ENCODE measurements at places on chromosomes 6 and 20.
A peak's percentile ranks its signal among the peaks of the same experiment; 100 is the strongest.

- no peak for DNase-seq
Measured at GRCh38 chr6:156984178-156984738, 207.1 kb downstream of the ARID1B start.

DNA sequence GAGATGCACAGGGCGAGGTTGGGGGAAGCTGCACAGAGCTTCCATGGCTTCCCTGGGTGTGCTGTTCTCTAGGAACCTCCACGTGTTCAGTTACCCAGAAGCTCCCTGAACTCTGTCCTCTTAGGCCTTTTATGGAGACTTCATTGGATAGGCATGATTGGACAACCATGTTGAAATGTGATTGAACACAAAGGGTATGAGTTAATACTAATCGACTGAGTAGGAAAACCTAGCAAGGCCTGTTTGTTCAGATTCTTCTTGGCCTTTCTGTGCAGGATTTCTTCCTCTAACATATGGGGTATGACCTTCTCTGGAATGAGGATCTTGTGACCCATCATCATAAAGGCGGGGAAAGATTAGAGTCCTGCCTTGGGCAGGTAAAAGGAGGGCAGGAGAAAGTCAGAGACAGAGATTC is 70.7 kb upstream of the SMIM29 start:
- DNase-seq = no peak

GRCh38 chr6:3403238-3404173 is 53.3 kb downstream of the SLC22A23 start:
- no peak for DNase-seq

DNA sequence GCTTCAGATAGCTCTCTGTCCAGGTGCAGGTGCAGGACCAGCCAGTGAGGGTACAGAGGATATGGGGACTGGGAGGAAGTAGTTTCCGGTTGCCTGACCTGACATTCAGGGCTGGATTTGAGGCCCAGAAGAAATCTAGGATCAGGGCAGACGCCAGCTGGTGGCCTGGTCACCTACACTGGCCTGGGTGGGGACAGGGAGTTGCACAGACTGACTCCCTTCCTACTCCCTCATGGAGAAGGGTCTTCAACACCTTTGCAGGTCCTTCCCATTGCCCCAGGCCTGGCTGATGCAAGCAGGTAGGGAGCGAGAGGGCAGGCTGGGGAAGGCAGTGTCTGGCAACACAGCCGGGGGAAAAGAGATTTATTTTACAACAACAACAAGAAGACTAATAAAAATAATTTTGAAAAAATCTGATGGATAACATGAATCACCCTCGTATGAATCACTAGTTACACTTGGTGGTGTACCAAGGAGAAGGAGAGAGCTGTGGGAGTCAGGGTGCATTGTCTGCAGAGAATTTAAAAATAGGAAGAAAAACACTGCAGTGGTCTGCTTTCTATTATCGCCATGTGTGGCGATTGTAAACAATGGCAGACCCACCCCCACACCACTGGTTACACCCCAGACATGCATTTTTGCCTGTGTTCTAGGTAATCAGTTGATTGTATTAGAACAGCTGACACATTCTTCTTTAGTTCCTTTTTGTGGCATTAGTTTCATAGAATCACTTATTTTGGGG is 62.3 kb upstream of the SNX9 start:
- DNase-seq = no peak

- DNase-seq = no peak
Measured at GRCh38 chr20:1207293-1207878, 4.1 kb downstream of the C20orf202 start.

GRCh38 chr20:40268321-40269075 is 420.5 kb downstream of the MAFB start:
- no peak for DNase-seq

GRCh38 chr6:29593199-29593855 is 8.4 kb downstream of the OR2H2 start:
- no peak for DNase-seq

GRCh38 chr6:104940238-104940892 is 16.5 kb upstream of the LIN28B start:
- no peak for DNase-seq

DNA sequence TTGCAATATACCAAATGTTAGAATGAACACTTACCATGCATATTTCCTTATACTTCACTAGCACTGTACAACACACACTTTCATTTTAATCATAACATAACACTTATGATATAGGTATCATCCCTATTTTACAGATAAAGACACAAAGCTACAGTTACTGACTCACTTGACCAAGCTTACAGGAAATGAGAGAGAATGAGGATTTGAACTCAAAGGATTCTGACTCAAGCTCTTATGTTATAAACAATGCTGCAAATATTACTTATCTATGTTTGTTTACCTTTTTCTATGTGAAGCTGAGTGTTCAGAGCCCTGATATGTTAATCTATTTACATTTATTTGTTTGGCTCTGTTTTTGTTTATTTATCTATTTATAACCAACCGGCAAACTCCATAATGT is 245.4 kb downstream of the PTPRK start:
- no peak for DNase-seq

DNA sequence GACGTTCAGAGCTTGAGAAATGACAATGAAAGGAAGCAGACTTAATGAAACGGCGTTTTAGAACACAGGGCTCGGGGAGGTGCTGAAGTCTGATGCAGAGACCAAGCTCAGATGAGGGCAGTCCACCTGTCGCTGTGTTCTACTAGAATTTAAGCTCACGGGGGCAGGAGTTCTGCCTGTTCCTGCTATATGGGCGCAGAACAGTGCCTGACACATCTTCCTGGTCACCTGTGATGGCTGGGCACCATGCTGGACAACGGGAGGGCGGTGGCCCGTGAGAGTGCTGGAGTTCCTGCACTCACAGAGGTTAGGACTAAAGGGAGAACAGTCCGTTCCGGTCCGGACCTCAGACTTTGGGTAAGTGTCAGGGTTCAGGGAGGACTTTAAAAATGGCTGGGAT is 130.6 kb downstream of the ERMARD start:
- no peak for DNase-seq

DNA sequence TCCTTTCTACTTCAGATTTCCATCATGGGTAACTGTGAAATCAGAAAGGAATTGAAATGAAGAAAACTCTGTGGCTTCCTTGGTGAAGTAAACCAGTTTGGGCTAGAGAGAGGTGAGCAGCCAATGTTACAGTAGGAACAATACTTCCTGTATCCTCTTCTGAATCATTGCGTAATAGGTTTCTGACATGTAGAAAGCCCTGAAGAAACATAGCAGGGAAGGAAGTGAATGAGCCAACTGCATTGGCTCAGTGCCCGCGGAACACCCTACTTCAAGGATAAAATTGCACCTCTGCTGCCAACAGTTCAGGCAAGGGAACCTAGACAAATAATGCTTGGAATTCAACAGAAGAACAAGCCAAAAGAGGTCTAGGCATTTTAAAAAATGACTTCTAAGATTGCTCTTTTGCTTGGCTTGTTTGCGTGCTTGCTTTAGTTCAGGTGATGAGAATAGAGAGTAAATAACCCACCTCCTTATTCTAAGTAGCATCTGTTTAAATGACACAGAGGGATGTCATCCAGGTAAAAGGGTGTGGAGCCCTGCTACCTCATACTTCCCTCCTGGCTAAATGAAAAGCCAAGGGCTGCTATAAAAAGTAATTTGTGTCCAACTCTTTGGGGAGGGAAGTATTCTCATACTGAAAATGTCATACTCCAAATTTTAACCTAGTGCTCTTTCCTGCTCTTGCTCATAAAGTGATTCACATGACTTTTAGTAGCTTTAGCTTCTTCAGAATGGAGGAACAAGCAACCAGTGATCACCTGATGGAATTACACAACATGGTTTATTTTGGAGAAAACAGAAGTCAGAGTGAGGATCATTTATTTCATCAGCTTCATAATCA is 30.0 kb upstream of the AKIRIN2 start:
- DNase-seq = peak; percentile 62

- no peak for DNase-seq
Measured at GRCh38 chr20:50034567-50035180, 51.9 kb downstream of the SNAI1 start.

DNA sequence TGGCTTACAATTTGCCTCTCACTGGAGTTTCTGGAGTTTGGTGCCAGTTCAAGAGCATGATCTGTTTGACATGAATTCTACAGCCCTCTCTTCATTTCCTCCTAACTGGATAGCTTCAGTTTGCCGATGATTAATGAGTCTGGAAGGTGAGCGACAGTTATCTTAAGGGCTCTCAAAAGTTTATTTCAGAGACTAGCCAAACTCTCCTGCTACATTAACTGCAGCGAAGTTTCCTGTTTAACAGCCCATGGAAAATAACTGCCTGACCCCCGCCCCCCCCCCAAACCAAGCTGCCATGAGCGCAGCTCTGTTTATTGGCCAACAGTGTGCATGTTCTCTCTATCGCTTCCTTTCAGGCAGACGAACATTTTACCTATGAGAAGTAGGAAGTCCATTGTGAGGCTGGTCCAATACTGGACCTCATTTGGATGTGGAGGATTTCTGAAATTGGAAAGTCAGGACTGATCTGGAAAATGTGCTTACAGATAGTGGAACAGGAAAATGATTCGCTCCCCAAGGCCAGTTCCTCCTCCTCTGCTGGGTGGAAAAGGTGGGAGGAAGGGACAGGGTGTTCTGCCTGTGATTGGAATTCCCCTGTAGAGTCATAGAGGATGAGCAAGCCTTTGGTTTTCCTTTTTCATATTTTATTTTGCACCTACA is 522.2 kb upstream of the JAG1 start:
- DNase-seq = no peak

DNA sequence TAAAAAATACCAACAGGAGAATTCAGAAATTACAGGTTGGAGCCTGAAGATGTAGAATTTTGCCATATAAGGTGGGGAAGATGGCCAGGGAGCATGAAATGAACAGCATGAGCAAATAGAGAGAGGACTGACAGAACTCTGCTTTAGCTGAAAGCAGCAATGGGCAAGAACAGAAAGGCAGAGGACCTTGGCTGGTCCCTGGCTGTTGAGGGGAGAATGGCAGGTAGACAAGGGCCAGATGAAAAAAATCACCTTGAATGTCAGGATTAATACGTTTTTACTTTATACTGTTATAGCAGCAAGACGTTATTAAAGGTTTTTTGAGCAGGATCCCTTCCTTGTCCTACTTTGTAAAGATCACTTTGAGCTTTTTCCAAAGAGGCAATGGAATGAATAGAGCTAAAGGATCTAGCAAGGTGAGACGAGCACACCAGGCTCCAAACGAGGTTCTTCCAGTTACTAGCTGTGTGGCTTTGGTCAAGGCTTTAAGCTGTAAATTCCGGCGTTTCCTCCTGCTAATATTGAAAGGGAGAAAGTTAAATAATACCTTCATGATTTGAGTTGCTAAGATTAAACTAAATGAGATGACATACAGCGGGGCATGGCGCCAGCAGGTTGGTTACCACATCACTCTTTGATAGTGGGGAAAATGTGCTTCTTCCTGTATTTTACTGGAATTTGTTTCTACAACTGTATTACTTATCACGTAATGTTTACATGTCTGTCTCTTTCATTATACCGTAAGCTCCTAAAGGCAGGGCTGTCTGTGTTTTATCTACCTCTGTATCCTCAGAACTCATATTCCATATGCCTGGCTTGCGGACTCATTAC is 776 bp downstream of the PPIL1 start:
- no peak for DNase-seq

DNA sequence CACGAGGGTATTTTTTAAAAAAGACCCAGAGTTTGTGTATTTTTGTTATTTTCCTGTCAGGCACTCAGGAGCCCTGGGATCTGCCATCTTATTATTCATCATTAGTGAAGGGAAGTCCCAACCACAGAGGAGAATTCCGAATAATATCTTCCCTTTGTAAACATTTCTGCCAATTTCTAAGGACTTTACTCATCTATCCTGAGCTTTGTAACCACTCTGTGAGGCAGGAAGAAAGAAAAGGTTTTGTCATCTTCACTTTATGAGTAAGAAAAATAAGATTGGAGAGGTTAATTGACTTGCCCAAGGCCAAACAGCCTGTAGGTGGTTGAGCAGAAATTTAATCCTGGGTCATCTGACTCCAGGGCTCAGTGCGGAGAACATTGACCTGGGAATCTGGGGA is 23.0 kb upstream of the IYD start:
- DNase-seq = no peak

- DNase-seq = peak; percentile 8
Measured at GRCh38 chr20:35539756-35540212, 2.1 kb upstream of the ERGIC3 start.

DNA sequence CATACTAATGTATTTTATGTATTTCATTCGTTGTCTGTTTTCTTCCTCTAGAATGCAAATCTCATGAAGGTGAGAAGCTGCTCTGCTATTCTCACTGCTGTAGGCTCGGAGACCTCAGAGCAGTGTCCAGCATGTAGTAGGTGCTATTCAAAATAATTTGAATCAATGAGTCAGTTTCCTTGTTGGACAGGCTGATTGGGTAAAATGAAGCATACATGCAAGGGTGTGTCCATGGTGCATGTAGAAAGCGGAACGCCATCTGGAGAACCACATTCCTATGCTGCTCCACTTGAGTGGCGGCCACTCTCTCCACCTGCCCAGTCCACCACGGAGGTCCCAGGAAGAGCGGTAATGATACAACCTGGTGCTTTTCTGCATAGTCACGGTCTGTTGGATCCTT is 412.1 kb downstream of the QKI start:
- DNase-seq = no peak

GRCh38 chr6:21045135-21045700 is 511.0 kb downstream of the CDKAL1 start:
- DNase-seq = no peak

DNA sequence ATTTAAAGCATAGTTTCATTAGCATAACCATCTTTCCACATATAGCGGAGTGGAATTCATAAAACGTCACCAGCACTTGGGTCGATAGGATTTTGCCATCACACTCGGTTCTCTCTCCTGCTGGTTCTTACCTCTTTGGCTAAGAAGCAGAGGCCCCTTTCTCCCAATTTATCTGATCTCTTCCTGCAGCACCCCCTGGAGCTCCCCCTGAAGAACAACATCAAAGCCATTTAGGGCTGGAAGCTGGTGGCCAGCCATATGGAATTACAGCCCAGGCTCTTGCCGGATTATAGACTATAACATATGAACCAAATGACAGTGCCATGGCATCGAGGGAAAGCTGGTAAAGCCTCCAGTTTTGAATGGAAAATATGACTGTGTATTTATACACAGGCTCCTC is 6.4 kb upstream of the KIF6 start:
- DNase-seq = no peak

- DNase-seq = no peak
Measured at GRCh38 chr20:32995802-32996201, 8.4 kb downstream of the SUN5 start.

GRCh38 chr6:29943053-29943966 is 978 bp downstream of the HLA-A start:
- DNase-seq = peak; percentile 57

- no peak for DNase-seq
Measured at GRCh38 chr6:63899550-63899949, 263.9 kb downstream of the PHF3 start.

GRCh38 chr6:98324446-98324845 is 509.9 kb upstream of the POU3F2 start:
- no peak for DNase-seq

All from CD4-positive, alpha-beta T cell treated with Interleukin-17A for 1 hour (primary cell).